ENCODE measurements at places on chromosomes 7 and 10.

DNA sequence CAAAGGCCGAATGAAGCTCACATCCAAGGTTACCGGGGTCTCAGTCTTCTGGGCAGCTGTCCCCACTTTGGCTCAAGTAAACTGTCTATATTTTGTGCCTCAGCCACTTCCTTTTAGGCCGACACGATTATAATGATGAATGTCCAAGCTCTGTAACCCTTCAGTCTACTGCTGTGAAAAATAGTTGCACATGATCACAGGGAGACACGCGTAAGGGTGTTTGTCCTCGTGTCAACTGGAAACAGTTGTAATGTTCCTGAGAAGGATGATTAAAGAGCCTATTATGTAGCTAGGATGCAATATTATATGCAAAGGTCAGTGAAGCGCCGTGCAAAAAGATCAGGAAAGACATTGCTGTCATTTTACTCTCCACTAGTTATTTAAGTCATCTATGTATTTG, 559.9 kb downstream of the SDK1 start:
- DNase-seq = no peak

- no peak for DNase-seq
These were observed 28.6 kb downstream of the REEP3 start for GRCh38 chr10:63549810-63550209.

GRCh38 chr10:68163735-68164134, 54.4 kb downstream of the MYPN start:
- DNase-seq = no peak

DNA sequence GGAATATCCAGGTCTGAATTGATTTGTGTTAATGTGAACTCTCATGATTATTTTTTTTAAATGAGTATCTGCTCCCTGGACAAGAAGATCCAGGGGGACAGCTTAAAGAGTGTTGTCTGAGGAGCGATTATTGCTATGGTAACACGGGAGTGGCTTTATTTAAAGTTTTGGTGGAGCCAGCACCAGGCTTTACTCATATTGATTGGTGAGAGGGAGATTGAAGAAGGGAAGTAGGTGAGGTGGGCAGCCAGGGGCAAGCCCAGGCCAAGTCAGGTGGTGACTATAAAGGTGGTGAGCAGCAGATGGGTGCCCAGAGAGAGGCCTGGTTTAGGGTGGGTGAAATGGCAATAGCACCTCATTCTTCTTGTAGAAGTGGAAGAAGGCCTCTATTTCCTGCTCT, 10.2 kb upstream of the AGR2 start:
- DNase-seq = no peak

Data from CD4-positive, CD25-positive, alpha-beta regulatory T cell (primary cell).